Renal cortical epithelial cell (primary cell): ENCODE measurements at places on chromosomes 11 and 22.
A peak's percentile ranks its signal among the peaks of the same experiment; 100 is the strongest.

DNA sequence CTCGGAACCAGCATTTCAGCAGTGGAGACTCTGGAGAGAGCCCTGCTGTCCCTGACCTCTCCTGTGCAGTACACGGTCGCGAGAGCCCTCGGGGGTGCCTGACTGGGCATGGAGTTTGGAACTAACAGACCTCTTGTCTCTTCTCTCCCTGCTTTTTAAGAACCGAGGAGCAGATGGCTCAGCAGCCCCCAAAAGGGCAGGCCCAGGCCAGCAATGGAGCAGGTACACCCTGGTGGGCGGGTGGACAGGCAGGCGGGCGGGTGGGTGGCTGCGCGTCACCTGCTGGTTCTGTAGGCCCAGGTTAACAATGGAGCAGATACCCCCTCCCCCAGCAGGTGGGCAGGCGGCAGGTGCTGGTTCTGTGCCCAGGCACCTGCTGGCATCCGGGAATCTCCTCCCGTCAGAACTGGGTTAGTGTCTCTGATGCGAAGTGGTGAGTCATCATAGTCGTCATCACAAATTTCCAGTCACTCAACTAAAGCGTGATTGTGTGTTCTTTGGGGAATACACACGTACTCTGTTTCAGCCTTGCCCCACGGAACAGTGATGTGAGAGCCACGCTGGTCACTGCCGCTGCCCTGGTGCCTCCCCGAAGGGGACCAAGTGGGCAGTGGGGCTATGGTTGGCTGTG lies 41.1 kb downstream of the GRAMD4 start:
- DNase-seq, result peak; percentile 29

DNA sequence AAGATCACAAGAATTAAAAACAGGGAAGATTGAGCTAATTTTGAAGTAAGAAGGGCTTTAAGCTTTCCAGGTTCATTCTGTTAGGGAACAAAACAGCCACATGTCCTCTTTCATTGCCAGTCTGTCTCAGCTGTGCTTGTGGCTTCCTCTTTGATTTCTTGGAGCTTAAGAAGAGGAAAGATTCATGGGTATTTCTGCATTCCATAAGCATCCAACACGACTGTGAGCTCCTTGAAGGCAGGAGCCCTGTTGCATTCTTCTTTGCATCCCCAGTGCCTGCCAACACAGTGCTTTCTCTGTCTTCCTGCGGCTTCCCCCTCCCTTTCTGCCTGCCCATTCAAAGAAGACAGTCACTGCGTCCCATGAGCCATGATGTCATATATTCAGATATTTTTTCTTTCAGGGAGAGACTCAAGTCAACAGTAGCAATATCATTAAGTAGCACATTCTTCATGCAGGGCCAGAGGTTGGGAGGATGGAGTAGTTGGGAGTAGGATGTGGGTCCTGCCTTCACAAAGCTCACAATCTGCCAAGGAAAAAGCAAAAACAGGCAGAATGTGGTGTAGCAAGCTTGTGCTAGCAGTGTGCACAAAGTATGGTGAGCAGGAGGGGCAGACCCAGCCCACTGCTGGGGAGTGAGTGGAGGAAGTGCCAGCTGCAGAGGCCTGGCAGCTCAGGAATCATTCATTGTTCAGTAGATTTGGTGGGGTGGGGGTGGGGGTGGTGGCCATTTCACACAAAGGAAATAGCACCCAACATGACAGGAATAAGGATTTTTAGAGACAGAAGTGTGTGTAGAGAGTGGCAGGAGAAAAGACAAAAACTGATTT lies 162.1 kb upstream of the RASSF10 start:
- DNase-seq, result no peak

GRCh38 chr11:113278481-113278880 lies 35.9 kb upstream of the TTC12 start:
- no peak for DNase-seq

DNA sequence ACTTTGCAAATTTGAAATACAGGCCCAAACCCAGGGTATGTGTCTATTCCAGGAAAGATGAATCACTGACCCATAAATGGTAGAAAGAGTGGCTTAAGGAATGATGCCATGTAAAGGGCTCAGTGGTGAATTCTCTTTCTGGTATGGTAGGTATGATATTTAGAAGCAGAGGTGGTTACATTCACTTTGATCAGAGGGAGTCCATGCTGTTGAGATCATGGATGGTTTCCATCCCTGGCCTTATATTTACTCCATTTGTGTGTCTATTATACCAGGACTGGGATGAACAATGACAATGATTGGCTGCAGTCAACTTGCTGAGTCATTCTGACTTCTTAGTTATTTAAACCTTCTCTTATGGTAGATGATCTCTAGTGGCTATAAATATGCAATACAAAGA lies 419.8 kb upstream of the LRRC4C start:
- peak; percentile 13 for DNase-seq

GRCh38 chr11:26245046-26245445 lies 86.9 kb upstream of the ANO3 start:
- DNase-seq, result no peak

DNA sequence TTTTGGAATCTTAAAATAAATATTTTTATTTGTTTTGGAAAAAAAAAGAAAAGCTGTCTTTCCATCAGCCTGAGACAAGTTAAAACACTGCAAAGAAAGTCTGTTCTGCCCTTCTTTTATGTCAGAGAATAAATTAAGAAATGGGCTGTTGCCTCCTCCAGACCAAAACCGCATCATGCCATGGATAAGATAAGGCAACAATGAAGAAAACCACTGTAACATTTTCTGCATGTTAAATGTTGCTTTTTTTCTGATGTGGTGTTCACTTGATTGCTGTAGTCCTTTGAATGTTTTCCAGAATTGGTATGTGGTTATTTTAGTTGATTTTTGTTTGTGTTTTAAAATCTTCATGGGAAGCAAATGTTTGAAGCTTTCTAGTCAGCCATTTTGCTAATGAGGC lies 319.2 kb upstream of the CNTN5 start:
- no peak for DNase-seq

- DNase-seq, result no peak
These were observed 110.6 kb downstream of the ETS1 start for GRCh38 chr11:128476729-128477128.

GRCh38 chr11:79312617-79313529 lies 128.0 kb downstream of the TENM4 start:
- DNase-seq, result peak; percentile 11

- DNase-seq, result peak; percentile 24
These were observed 90.8 kb upstream of the APOA1 start for GRCh38 chr11:116928102-116928777.

GRCh38 chr22:45298934-45299505 lies 10.7 kb upstream of the FAM118A start:
- no peak for DNase-seq

GRCh38 chr11:126484266-126484665 lies 128.8 kb downstream of the ST3GAL4 start:
- peak; percentile 6 for DNase-seq

DNA sequence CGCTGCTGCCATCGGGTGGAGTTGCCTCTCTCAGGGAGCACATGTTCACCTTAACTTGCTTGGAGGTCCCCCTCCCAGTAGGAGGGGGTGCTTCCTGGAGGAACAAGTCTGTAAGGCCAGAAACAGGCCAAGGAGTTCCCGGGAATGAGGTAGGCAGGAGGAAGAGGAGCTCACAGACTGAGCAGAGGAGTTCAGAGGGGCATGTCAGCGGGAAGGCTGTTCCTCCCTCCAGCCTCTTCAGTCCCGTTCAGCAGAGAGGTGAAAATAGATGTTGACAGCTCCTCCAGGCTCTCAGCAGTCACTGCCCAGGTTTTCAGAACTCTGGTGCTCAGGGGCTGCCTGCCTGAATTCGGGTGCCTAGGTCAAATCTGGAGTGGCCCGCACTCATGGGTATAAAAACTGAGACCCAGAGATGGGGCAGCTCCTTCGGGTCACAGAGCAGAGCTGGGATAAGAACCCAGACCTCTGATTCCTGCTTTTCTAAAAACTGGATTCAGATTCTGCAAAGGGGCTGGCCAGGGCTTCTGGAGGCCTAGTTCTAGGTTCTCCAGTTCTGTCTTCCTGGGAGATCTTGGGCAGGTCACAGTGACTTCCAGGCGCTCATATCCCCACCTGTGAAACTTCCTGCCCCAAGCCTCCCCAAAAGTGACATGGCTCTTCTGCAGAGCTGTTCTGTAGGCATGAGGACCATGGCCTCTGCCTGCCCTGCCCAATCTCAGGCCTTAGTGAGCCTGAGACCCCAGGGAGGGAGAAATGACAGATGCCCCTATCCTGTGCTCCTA lies 18.3 kb downstream of the ATG16L2 start:
- DNase-seq, result no peak

DNA sequence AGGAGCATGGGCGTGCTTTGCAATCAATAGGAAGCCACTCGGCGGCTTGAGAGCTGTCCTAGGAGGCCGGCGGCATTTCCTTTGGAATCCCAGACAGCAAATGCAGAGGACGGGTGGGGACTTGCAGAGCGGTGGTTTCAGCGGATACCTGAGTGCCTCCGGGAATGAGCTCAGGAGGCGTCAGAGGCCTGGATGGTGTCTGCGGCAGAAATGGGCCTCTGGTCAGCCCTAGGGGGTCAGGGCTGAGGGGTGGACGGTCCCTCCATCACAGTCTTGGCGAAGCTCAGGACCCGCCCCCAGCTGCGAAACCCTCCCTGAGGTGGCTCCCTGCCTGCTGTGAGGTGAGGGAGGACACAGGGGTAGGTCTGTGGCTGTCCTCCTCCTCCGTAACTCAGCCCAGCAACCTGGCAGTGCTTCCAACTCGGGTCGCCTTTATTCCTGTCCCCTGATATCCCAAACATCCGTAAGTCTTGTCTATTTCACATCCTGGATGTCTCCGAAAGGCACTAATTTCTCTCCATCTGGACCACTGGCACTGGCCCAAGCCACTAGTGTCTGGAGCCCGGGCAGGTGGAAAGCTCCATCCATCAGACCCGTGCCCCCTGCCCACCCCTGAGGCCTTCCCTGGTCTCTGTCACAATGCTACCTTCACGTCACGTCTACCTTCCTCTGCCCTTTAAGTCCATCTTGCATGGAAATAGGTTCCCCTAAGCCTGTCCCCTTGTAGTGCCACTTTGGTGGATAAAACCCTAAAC lies 686.6 kb downstream of the BRD1 start:
- DNase-seq, result no peak

- DNase-seq, result peak; percentile 80
These were observed 19.2 kb downstream of the AP2A2 start for GRCh38 chr11:944711-945470.

GRCh38 chr11:2572491-2573239 lies 127.1 kb downstream of the KCNQ1OT1 start:
- no peak for DNase-seq

DNA sequence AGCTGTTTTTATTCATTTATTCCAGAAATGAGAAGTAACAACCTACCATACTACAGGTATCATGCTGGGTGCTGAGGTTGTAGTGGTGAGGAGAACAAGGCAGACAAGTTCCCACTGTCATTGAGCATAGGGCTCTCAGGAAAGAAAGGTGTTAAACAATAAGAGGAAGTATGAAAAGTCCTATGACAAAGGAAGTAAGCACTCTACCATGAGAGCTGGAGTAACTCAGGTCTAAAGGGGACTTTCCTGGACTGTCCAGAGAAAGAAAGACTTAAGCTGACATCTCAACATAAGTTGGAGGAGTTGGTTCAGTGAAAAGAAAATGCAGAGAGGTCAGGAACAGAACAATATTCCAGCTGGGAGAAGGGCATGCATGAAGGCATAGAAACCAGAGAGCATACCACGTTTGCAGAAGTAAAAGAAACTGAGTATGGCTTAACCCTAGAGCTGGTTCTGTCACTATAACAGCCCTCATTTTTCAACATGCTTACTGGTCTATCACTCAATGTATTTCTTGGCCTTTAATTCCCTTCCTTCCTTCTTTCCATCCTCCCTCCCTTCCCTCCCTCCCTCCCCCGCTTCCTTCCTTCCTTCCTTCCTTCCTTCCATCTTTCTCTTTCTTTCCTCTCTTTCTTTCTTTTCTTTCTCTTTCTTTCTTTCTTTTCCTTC lies 137.8 kb upstream of the BDNF start:
- no peak for DNase-seq

DNA sequence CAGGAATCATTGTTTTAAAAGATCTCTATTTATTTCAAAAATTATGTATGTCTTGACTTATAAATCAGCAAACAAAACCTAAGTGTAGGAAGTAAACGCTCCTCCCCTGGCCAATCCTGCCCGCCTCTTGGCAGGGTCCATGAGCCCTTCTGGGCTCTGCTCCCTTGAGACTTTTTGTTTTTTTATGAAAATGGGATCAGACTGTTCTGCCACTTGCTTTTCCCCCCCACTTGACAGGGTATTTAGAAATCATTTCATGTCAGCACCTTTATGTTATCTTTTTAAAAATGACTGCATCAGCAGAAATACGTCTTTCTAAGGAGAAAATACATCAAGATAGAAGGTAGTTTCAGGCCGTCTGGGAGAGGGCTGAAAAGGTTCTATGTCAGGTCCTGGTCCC lies 35.6 kb downstream of the FBLN1 start:
- no peak for DNase-seq

DNA sequence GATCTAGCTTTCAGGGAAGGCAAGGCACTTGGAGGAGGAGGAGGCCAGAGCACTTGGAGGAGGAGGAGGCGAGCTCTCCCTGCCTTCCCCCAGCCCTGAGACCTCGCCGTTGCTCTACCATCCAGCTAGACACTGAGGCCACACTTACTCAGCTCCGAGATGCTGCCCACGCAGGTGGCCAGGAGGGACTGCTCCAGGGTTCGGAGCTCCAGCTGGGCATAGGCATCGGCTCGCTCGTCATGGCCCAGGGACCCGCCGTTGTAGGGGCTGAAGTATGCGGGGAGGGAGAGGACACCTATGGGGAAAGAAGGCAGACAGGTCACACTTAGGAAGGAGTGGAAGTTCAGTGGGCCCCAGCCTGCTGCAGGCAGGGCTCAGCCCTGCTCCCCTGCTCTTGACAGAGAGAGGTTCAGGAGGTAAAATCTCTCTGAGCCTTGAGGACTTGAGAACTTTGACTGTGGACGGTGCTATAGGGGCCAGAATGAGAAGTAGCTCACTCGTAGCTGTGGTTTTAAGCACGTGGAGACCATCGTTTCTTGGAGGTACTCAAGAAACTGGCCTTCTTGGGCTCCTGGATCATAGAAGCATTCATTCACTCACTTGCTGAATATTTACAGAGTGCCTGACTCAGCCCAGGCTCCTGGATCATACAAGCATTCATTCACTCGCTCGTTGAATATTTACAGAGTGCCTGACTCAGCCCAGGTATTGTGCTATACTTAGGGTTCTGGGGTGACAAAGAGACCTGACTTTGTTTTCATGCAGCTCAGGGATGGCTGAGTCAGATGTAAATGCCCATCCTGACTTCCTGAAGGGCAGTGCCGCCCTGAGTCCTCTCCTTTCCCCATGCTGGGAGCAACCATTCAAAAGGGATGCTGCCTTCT lies 99.2 kb downstream of the NAT10 start:
- DNase-seq, result peak; percentile 99
